ENCODE measurements at places on chromosomes 12 and 14.

- no peak for DNase-seq
These were observed 44.5 kb downstream of the DYNC1H1 start for GRCh38 chr14:102008891-102009290.

DNA sequence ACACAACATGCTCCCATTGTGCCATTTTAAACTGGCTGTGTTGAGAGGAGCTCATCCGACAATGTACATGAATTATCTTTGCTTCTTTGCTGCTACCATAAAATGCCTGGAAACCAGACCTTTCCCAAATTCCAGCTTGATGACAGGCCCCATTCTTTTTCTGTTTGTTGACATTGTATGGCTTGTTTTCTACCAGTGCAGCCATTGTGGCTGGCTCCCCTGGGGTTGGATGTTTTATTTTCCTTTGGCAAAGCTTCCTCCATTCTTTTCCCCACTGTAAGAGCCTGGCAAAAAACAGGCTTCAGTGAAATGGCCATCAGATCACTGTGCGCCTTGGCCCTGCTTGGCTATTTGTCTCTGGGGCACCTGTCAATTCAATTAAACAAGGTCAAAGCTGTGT lies 532.5 kb downstream of the VRK1 start:
- no peak for DNase-seq

GRCh38 chr14:59101476-59101875 lies 87.0 kb upstream of the DAAM1 start:
- DNase-seq, result no peak

GRCh38 chr14:89625731-89626232 lies 208.7 kb upstream of the FOXN3 start:
- no peak for DNase-seq

DNA sequence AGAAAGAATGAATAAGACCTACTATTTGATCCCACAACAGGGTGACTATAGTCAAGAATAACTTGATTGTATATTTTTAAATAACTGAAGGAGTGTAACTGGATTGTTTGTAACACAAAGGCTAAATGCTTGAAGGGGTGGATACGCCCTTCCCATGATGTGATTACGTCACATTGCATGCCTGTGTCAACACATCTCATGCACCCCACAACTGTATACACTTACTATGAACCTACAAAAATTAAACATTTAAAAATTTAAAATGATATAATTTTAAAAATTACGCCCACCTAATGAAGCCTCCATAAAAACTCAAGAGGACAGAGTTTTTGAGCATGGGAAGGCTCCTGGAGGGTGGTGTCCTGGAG lies 94.5 kb downstream of the SCARB1 start:
- no peak for DNase-seq

GRCh38 chr12:39205969-39206368 lies 237.0 kb downstream of the KIF21A start:
- no peak for DNase-seq

- DNase-seq, result no peak
These were observed 153.6 kb downstream of the KTN1 start for GRCh38 chr14:55733599-55733998.

- no peak for DNase-seq
These were observed 13.6 kb downstream of the CTDSP2 start for GRCh38 chr12:57832966-57833365.

GRCh38 chr14:100440207-100440631 lies 117.1 kb downstream of the SLC25A47 start:
- DNase-seq, result peak; percentile 92

DNA sequence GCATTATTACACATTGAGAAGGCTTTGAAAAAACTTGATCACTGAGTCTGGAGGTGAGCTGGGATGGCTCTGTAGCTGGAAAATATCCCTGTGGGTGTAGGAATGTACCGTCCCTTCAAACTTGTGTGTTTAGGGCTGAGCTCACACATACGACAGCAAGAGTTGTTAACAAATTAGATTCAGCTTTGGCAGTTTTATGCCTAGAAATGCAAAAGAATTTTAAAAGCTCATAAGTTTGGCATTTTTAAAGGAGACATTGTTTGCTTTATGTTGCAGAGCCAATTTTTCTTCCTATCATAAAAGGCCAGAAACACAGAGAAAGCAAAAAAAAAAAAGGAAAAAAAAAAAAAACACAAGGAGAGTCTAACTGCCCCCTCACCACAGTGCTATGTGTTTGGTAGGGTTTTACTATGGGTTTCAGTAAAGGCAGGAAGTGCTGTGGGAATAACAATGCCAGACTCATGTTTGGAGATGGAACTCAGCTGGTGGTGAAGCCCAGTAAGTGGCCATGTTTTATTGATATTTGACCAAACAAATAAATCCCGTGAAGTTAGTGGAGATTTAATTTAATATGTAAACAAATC lies 78.4 kb downstream of the DAD1 start:
- DNase-seq, result no peak

- DNase-seq, result no peak
These were observed 160.7 kb upstream of the ARID2 start for GRCh38 chr12:45568808-45569207.

DNA sequence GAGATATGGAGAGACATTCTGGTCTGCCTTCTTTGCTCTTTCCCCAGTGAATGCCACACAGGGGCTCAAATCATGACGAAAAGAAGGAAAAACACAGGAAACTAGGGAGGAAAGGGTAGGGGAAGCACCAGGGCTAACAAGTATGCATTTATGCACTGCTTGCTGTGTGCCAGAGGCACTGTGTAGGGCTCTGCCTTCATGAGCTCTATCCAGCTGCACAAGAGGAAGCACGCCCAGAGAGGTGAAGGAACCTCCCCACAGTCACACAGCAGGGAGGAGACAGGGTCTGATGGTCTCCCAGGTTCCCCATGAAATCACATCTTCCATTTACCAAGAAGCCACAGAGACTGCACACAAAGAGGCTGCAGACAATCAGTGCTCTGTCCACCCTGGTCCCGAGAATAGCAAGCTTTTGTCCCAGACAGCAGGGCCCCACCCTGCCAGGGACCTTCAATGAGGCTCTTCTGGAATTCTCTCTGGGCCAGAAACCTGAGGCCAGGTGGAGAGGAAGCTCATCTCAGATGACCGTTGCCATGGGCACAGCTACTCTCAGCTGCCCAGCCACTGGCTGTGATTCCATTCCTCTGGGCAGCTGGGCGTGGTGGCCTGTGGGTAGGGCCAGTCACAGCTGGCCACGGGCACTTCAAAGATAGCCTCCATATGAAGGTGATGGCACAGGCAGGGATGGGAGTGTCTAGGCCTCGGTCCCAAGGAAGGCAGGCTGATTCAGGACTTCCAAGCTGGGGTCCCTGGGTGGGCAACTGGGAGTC lies 7.3 kb upstream of the TRPV4 start:
- DNase-seq, result no peak

DNA sequence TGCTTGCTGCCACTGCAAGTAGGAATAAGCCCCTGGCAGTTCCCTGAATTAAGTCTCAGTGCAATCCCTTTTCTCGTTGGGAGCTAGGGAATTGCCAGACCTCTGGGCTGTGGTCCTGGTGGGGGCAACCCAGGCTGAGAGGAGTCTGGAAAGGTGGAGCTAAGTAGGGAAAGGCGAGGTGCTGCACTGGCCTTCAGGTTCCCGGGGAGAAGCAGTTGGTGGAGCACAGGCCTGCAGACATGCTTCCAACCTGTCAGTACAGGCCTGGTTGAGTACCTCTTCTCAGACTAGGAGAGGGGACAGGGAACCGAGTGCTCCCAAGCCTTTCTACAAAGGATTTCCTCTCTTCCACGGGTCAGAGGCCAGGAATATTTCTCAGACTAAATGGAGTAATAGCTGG lies 1.5 kb downstream of the NRIP2 start:
- DNase-seq, result no peak

DNA sequence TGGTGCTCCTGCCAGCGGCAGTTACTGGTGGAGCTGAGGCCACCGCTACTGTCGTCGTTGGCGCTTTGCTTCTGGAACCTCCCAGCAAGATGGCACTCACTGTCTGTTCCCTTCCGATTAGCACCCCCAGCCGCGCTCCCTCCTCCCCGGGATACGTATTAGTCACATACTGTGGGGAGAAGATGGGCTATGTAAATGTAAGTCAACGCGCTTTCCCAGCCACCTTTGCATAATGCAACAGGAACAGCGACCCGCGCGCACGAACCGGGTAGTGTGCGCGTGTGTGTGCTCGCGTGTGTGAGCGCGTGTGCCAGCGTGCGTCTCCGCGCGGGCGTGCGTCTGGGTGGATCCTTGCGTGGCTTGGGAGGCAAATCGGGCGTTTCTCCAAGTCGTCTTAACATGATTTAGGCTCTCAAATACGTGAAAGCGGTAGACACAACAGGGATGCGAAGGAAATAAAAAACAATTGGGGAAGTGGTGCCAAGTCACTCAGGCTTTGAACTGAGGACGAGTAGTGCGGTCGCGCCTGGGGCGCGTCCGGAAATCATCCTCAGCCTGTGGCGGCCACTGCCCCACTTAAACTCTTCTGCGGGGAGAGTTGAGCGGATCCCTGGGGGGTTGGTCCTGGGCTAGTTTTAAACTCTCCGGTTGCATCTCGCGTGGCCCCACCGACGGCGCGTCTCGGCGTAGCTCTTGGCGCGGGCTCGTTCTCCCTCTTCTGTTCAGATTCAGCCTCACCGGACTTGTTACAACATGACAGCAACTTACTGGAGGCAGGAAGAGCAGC lies 1.8 kb downstream of the FLRT2 start:
- DNase-seq, result peak; percentile 75

- no peak for DNase-seq
These were observed 25.8 kb downstream of the LIMA1 start for GRCh38 chr12:50257236-50258166.

- no peak for DNase-seq
These were observed 88.3 kb downstream of the STON2 start for GRCh38 chr14:81311778-81312177.

DNA sequence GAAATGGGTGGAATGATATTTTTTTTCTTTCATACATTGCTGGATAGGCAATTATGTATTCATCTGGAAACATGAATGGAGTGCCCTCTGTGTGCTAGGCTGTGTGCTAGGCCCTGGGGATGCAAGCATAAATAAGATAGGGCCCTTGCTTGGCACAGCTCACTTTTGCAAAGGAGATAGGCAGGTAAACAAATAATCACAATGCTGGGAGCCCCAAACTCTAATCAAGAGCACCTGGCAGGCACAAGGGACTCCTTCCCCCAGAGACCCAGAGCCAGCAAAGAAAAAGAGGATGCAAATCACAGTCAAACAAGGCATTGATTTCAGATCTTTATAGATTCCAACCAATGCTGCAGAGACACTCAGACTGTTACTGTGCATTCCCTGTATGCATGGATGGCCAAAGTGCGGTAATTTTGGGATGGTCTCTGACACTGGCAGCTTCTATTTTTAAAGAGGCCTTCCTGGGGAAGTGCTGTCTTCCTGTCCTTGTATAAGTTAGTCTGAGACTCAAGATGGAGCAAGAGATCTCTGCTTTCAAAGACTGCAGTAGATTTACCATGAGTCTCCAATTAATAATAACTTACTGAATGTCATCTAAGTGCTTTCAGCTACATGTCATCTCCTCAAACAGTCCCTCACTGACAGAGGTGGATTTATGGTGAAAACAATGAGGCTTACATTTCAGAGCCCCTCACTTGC lies 45.1 kb upstream of the CPM start:
- DNase-seq, result no peak

DNA sequence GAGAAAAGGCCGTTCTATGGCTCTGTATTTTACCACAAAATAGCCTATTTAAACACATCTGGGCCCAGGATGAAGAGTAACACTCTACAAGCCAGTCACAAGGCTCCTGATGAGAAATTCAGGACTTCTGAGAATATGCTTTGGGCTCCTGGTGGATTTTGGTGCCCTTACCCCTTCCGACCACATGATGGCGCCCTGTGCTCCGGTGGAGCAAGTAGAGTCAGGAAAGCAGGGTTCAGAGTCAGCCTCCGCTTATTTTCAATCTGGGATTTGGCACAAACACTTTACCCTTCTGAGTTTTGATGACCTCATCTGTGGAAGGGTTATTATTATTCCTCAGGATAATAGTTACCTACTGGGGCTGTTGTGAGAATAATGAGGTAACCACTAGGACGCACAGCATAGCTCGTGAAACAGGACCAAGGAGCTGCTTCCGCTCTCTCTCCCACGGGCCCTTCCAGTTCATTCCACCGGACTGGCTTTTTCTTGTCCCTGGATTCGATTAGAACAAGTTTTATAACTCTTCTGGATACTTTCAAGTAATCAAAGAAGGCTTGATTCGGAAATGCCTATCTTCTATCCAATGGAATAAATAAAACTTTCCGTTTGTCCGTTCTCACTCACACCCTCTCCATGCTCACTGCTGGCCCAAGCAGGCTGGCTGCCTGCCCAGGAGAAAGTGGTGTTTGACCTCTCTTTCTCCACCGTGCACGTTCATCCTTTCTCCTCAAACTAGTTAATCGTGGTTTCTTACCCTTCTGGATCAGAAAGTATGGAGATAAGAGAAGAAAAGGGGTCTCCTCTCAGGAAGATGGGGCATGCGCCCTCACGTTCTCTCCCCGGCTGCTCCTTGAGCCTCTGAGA lies 104.6 kb downstream of the GALC start:
- DNase-seq, result no peak

DNA sequence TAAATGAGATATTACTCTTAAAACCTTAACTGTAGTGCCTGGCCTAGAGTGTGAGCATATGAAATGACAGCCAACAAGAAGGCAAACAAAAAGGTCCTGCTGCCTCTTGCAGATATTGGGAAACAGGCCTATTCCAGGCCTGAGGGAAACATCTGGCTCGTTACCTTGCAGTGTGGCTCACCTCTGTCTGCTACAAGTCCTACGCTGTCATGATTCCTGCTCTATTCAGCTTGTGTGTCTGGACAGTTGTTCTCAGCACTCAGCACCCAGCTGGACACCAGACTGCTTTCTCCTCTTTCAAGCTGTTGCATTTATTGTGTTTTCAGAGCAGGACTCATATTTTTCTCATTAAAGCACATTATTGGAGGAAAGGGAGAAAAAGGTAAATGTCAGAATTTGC lies 113.5 kb downstream of the TMTC2 start:
- no peak for DNase-seq

- no peak for DNase-seq
These were observed 1.3 kb downstream of the RNASE6 start for GRCh38 chr14:20782280-20782890.

DNA sequence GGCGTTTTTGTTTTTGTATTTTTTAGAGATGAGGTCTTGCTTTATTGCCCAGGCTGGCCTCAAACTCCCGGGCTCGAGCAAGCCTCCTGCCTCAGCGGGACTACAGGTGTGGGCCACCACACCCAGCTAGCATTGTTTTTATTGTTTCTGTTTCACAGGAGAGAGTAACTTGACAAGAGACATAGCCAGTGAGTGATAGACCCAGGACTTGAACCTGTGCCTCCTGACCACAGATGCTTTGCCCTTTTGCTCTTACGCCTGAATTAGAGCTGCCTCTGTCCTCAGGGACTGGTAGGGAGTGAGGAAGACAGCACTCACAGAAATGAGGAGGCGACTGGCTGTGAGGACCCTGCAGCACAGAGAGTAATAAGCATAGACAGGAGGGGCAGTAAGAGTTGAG lies 2.3 kb downstream of the EVL start:
- no peak for DNase-seq

GRCh38 chr14:96166461-96167223 lies 38.0 kb upstream of the BDKRB2 start:
- DNase-seq, result no peak

DNA sequence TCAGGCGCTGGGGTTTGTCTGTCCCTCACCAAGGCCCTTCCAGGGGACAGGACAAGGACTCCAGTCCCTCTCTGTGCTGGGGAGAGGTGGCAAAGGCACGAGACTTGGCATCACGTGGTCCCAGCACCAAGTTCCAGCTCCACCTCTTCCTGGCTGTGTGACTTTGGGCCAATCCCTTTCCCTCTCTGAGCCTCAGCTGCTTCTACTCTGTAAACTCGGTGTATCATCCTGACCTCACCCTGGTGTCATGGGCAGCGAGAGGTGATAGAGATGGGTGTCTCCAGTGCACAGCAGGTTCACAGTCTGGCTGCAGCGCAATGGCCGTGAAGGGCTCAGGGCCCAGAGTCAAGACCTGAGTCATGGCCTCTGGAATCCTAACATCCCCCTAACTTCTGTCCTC lies 54.0 kb downstream of the MVK start:
- no peak for DNase-seq
